Suprapubic skin (tissue), 4 donors: ENCODE measurements at places on chromosomes 1 and 21. TPM values are rescaled to one million over a fixed set of nuclear protein-coding genes. Genes with fewer than 3 reads are reported as not detected.
A peak's percentile ranks its signal among the peaks of the same experiment; 100 is the strongest.

The C1orf146 gene
- total RNA-seq: not detected

The KRTAP15-1 gene
- not detected for total RNA-seq

The DMRTA2 gene
- total RNA-seq: not detected

The LRRC8B gene
- 11.1 TPM for total RNA-seq

The OPRD1 gene
- total RNA-seq: not detected

The CD34 gene
- 13.5 TPM for total RNA-seq

DNA sequence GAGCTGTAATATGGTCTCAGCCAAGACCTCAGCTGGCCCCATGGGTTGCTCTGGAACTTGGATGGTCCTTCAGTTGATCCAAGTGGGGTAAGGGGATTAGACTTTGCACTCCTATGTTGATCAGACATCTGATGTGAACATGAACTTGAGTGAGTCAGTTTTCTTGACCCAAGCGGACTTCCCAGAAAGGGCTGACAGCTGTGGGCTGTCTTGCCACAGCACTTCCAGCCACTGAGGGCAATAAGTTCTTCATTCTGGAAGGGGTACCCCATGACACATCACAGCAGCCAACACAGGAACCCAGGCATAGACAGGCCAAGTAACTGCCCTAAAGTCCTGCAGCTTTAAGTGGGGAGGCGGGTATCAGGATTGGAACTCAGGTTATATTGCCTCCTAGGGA, 93.9 kb upstream of the USP24 start:
- no peak for DNase-seq

- DNase-seq: no peak
Observed at GRCh38 chr1:169779970-169780369, 14.7 kb downstream of the METTL18 start.

GRCh38 chr1:172398193-172398592, 22.3 kb upstream of the C1orf105 start:
- DNase-seq: no peak

DNA sequence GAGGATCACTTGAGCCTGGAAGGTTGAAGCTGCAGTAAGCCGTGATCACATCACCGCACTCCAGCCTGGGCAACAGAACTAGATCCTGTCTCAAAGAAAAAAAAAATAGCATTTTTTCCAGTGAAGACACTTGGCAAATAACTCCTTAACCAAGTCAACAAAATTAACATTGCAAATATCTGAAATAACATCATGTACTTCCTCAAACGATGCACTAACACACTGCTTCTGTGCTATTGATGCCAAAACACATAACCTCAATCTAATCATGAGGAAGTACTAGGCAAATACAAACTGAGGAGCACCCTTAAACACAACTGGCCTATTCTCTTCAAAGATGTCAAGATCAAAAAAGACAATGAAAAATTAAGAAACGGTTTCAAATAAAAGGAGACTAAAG, 32.3 kb downstream of the PABPC4 start:
- no peak for DNase-seq

DNA sequence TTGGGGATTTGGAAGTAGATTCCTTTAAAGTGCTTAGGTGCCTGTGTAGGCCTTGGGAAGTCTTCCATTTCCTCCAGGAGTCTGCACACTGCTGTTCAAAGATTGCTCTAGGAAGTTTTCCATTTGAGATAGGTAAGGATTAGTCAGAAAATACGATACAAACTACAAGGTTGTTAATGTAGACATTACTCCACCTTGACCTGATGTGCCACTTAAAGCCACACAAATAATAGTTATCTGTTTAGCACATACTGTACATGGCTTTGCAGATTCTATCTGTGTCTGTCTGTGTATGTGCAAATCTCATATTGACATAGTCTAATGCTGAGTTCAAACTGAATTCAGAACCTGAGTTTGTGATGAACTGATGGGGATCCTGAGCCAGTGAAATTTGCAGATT, 118.4 kb downstream of the RHOU start:
- no peak for DNase-seq

DNA sequence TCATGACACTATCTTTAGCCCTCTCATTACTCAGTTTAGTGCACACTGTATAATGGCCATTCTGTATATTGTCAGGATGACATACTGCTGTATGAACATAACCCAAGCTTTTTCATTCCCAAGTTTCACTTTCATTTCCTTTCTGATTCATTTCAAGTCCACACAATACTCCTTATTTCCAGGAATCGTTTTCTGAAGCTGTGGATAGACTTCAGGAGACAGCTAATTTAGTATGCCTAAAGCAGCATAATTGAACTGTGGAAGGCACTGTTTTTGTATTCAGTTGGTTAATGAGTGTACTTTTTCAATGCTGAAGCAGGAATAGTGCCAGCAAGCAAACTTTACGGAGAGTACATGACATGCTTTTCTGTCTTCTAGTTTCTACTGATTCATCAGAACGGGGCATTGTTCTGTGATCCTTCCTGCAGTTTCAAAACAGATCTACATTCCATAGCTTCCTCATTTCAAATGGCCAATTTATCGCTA, 578.5 kb upstream of the ZP4 start:
- DNase-seq: no peak

DNA sequence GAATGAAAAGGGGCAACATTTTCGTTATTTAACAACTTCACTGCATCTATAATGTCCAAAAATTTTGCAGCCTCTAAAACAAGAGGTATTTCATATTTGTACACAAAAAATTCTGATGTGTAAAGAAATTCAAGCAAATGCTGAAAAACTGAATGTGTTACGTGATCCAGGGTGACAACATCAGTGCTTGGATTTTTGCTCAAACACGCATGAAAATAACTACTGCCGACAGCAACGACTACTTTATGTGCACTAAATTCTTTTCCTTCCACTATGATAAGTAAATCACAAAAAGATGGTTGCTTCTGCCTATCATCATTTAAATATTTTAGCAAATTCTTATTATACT, 53.4 kb upstream of the ASPM start:
- DNase-seq: no peak

- DNase-seq: no peak
Observed at GRCh38 chr1:17700945-17701810, 54.0 kb upstream of the ACTL8 start.

DNA sequence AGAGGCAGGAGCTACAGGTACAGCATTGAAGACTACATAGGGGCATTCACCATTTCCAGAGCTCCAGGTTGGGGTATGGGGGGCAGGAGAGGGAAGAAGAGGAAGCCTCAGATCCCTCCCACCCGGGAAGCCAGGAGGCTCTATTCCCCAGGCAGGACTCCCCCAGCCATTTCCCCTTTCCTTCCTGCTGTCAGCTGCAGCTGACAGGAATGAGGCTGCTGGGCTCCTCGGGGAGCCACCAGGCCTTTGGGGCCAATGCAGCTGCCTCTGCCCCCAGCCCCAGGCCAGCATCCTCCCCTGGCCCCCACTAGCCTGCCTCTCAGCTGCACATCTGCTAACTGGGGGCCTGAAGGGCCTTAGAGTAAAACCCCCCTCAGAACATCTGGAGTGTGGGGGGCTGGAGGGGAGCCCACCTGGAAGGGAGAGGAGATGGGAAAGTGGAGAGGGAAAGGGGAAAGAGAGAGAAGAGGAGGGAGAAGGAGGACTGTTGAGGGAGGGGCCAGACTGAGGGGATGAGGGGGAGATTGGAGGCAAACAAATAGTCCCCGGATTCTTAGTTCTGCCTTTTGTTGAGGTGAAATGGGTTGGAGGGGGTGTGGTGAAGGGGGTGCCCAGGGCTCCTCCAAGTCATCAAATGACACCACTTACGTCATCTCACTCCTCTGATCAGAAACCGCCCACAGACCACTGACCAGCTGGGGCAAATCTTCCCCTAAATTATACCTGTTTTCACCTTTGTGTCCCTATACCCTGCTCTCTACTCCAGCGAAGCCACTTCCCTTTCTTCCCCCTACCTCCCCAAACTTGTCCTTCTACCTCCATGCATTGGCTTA, 58.0 kb downstream of the LGR6 start:
- DNase-seq: no peak

DNA sequence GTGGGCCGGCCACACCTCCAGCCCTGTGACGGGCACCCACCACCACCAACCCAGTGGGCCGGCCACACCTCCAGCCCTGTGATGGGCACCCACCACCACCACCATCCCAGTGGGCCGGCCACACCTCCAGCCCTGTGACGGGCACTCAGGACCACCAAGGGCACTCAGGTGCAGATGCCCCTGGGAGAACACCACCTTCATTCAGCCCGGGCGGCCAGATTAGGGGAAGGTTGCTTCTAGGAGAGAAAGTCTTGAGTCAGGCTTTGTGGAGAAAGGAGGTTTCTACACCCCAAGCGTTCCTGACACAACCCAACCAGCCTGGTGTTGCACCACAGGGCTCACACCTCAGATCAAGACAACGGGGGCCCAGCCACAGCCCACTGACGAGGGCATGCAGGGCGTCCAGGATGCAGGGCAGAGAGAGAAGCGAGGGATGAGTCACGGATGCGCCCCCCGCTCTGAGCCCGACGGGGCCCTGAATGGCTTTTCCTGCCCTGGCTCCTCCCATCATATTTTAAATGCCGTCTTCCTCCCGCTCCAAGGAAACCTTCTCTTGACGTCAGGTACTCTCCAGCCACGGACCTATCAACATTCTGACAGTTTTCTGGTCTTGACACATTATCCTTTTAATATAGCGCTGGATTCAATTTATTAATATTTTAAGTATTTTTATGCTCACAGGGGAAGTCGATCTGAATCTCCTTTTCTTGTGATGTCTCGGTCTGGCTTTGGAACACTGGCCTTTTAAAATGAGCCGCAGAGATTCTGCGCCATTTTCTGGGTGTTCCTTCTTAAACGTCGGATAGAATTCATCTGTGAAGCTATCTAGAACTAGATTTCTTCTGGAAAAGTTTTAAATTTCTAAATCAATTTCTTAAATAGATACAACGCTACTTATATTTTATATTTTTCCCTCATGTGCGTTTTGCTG, 631 bp upstream of the SPATC1L start:
- peak; percentile 91 for DNase-seq

- DNase-seq: no peak
Observed at GRCh38 chr1:75469586-75470173, 141.2 kb downstream of the SLC44A5 start.

GRCh38 chr1:248858096-248858890, 592 bp downstream of the ZNF692 start:
- no peak for DNase-seq
